ENCODE measurements at places on chromosomes 7 and 10.

DNA sequence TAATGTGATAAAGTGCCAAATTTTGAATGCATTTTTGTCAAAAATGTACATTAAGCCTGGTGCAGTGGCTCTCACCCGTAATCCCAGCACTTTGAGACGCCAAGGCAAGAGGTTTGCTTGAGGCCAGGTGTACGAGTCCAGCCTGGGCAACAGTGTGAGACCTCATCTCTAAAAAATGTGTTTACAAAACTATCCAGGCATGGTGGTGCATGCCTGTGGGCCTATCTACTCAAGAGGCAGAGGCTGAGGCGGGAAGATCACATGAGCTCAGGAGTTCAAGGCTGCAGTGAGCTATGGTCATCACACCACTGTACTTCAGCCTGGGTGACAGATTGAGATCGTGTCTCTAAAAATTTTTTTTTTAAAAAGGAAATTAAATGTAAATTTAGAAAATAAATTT lies 18.5 kb upstream of the MGMT start:
- no peak for DNase-seq

DNA sequence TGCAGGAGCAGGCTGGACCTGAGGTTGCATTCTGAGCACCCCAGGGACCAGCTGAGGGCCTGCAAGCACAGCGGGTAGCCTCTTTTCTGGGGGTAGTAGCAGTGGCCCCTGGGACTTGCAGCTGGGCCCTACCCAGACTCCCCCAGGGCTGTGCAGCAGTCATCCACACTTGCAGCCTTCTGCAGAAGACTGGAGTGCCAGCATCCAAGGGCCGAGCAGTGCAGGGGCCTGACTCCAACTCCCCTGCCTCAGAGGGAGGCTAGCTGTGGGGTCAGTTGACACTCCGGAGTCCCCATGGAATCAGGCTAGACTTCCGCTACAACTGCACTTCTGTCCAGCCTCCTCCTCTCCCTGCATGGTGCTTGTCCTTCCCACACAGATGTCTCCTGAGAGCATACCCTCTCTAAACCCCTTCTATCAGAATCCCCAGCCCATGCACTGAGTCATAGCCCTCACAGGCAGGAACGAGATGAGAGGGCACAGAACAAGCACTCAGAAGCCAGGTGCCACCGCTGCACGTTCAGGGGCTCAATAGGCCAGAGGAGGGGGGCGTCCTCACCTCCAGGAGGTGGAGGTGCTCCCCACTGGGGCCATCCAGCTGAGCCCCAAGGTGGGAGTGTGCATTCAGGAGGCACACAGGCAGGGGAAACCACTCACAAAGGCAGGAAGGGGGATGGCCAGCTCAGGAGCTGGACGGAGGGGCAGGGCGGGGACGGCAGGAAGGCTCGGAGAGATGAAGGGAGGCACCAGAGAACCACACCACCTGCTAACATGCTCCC lies 7.5 kb downstream of the RASGEF1A start:
- DNase-seq: no peak

DNA sequence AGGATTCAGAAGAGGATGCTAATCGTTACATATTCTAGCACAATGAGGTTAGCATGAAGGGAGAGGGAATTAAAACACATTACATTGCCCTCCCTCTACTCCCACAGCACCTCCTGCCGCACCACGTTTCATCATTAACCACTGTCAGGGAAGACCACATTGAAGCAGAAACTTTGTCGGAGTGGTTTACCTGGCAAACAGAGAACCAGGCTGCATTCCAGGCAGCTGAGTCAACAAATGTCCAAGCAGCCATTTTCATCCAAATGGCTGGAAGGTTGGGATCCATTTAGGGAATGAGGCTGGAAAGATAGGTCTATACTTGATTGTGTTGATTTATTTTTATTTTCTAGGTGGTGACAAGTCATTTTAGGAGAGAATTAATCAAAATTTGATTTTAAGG lies 273.6 kb downstream of the DYNC1I1 start:
- no peak for DNase-seq

DNA sequence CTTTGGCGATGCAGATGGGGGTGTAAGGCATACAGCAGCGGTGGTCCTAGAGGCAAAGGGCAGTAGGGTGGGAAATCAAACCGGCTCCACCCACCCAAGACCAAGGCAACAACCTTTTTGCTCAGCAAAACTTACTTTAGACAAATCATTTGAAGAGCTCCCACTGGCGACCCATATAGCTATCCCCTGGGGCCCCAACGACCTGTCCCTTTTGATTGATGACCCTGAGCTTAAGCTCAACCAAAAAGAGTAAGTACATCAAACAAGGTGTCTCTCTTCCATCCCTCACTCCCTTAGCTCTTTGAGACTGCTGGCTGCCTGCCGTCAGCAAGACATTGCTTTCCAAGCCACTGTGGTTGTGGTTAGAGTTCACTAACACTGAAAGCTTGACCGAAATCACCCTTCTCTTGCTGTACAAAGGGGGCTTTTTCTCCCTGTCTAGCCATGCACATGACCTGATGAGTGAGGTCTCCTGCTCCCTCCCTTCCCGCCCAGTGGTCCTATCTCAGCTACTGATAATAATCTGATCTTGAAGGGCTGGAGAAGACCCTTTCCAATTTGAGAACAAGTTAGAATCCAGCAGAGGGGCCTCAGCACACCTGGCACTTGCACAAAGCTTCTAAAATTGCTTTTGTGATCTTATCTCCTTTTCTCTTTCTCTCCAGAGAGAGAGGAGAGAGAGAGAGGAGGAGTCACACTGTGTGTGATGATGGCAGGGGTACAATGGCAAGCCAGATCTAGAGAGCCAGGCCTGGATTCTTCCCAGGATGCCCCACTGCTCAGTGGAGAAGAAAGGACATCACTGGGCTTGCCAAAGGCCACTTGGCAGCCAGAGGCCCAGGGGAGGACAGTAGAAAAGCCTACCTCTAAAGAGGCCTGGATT lies 42.2 kb downstream of the XPNPEP1 start:
- DNase-seq: no peak

DNA sequence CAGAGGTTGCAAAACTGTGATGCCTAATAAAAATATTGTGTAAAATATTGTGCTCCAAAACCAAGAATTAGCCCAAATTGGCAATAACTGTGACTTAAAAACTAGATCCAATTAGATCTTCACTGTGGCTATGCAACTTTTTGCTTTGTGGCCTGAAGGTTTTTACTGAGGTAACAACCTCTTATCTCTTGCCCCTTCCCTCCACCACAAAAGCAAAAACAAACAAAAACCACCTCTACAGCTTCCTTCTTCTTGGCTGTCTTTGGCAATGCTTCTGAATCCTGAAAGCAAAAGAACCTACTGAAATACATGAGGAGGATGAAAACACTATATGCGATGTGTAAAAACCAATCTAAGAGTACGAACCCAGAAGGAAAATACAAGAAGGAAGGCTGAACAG lies 226.7 kb upstream of the MBL2 start:
- DNase-seq: no peak

- peak; percentile 79 for DNase-seq
Observed at GRCh38 chr10:44300666-44301649, 83.9 kb downstream of the CXCL12 start.

- DNase-seq: no peak
Observed at GRCh38 chr10:133012573-133013359, 70.4 kb upstream of the CFAP46 start.

GRCh38 chr7:79504607-79505389 lies 51.3 kb upstream of the MAGI2 start:
- DNase-seq: no peak

DNA sequence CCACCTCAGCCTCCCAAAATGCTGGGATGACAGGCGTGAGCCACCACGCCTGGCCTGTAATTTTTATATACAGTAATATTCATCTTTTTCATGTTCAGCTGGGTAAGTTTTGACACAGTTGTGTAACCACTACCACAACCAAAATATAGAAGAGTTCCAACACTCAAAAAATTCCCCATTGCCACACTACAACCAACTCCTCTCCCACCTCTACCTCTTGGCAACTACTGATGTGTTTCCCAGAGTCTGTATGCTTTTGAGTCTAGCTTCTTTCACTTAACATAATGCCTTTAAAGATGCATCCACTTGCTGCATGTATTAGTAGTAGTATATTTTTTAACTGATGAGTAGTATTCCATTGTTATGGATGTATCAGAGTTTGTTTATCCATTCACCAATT lies 90.7 kb downstream of the SRPK2 start:
- no peak for DNase-seq

DNA sequence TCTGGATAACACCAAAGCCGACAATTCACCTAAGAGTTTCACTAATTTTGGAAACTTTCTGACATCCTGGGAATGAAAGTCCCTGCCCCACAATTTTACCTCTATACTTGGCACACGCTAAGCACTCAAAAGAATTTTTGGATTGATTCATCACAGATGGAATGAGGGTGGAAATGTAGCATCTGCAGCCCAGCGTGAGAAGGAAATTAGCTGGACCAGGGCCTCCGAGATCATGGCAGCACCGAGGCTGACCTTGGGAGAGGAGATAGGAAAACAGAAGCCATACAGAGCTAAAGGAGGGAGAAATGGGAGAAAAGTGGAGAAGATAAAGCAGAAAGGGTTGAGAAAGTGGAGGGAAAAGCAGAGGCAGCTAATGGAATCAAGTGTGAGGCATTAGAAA lies 606.6 kb upstream of the DPP6 start:
- no peak for DNase-seq

DNA sequence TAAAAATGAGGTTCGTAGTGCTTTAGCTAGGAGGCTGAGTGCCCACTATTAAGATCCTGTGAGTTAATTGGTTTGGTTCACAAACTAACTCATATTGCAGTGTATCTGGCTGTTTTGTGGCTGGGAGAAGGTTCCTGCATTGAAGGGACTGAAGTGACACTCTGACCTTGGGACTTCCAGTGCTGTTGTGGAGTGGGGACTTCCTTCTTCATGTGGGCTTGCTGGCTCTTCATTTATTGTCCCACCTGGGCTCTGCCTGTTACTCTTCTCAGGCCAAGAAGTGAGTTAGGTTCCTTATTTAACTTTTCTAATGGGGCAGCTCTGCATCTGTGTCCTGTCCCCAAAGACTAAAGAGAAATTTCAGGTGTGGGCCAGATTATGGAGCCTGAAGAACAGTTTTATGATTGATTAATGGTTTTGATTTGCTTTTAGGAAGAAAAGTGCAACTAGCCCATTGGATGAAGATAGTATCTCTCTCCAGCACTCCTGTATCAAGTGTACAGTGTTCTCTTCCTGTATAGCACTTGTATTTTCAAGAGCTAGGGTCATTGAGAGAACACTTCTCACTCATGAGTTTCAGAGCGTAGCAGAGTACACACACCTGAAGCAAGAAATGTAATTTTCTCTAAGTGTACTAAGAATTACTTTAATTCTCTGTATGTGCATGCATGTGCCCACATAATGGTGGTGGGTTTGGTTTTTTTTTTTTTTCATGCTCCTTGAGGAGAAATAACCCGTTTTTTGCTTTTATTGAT lies 54.8 kb downstream of the AUTS2 start:
- DNase-seq: no peak

DNA sequence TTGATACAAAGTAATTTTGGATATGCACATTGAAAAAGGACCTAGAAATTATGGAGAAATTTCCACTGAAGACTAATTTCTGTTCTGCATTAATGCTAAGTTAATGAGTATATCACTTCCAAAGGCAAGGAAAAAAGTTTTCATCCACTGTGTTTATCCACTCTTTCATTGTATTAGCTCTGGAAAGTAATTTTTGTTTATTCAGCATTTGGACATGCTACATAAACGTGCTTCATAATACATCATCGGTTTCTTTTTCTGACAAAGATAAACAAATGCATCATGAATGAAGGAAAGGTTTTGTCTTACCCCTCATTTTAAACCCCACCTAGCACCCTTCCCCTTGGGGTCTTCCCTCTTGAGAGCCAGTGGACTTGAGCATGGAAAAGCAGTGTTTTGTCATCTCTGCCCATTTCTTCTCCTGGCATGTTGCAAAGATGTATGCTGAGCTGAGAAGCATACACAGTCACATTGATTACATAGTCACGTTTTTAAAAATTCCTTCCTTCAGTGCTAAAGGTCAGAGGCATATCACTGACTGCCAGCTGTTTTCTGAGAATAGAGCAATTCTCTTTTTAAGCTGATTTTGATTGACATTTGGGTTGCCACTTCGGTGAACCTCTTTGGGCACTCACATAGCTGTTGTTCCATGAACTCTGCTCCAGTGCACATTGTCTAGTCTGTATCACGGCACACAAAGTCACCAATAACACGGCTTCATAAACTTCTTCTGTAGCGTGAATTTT lies 65.9 kb upstream of the C7orf33 start:
- no peak for DNase-seq

DNA sequence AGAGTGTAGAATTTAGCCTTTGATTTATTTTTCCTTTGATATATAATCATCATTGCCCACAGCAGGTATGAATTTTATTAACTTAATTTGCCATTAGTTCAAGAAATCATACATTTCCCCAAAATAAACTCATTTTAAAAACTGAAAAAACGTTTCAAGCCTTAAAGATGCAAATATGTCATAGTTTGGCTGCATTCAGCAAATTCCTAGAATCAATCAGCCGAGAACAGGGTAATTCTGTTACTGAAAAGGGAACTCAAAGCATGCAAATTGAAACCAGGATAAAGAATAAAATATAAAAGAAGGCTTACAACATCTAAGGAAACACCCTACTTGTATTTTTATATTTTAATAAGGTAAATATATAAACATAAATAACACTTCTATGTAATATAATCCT lies 233.8 kb upstream of the PRKCQ start:
- DNase-seq: no peak

DNA sequence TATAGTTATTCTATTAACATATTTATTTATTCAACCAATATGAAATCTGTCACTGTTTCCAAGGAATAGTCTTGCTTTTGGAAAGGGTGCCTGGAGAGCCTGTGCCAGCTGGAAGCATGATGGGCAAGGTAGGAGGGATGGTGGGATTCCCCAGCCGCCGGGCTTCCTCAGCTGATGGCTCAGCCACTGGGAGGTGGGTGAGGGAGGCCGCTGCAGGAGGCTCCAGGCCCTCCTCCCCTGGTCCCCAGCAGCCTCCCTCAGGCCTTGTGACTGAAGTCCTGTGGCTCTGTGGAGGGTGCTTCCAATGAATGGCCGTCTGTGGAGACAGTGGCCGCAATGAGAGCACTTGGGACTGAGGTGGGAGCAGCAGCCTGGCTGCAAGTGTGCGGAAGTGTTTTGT lies 27.0 kb downstream of the SPAG6 start:
- DNase-seq: no peak

GRCh38 chr7:149859876-149860275 lies 13.9 kb upstream of the ATP6V0E2 start:
- no peak for DNase-seq

DNA sequence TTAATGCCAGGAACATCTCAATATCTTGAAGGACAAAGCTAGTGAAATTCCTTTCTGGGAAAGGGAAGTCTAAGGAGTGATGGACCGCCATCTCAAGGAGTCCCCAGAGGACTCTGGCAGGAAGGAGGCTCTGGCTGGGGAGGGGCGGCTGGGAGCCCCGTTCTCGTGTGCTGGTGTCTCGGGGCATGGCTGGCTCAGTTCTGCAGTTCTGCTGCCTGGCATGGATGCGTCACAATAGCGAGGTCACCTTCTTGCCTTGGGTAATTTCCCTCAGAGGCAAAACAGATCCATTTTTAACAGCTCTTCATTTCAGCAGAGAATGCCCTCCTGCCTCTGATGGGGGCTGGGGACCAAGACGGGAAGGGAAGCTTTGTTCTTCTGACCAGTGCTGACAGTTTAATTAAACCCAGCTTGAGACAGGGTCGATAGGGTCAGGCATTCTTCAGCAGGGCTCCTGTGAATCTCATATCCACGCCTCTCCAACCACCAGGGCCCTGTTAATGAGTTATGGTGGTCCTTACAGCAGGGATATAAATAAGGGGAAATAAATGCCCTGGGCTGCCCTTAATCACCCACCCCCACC lies 35.7 kb downstream of the SLIT1 start:
- DNase-seq: no peak
